ENCODE measurements at places on chromosomes 1 and 21. TPM values are rescaled to one million over a fixed set of nuclear protein-coding genes. Genes with fewer than 3 reads are reported as not detected.
A peak's percentile ranks its signal among the peaks of the same experiment; 100 is the strongest.

- peak; percentile 69 for DNase-seq
These were observed at the start of gene CIART for GRCh38 chr1:150281758-150282557. TSS of gene CIART (plus strand) at chr1:150282554. CDS start at chr1:150283268, 714 bp downstream.

- no peak for DNase-seq
These were observed 157.2 kb upstream of the NFIA start for GRCh38 chr1:60924964-60925798.

Gene ACTN2
- not detected for total RNA-seq

DNA sequence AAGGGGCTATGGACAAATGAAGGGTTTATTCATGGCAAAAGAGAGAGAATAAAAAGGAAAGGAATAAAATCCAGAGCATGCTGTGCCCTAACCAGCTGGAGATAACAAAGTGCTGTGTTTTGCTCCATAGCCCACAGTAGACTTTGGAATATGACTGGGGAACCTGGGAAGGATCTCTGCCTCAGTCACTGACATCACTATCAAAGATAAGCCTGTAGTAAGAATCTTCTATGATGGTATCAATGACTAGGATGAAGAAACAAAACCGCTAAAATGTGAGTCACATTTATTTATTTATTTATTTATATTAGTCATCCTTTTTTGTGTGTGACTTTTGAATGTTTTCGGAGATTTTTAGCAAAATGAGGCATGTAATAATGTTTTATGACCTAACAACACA lies 56.3 kb downstream of the NVL start:
- DNase-seq, result no peak

GRCh38 chr1:205444931-205445645 lies 10.8 kb downstream of the BLACAT1 start:
- no peak for DNase-seq

Gene CITED4
- 5.0 TPM for total RNA-seq

Gene CFAP298
- 54.6 TPM for total RNA-seq

Gene TRPM2
- 15.2 TPM for total RNA-seq

- no peak for DNase-seq
These were observed 107.7 kb downstream of the MAB21L3 start for GRCh38 chr1:116218922-116219321.

DNA sequence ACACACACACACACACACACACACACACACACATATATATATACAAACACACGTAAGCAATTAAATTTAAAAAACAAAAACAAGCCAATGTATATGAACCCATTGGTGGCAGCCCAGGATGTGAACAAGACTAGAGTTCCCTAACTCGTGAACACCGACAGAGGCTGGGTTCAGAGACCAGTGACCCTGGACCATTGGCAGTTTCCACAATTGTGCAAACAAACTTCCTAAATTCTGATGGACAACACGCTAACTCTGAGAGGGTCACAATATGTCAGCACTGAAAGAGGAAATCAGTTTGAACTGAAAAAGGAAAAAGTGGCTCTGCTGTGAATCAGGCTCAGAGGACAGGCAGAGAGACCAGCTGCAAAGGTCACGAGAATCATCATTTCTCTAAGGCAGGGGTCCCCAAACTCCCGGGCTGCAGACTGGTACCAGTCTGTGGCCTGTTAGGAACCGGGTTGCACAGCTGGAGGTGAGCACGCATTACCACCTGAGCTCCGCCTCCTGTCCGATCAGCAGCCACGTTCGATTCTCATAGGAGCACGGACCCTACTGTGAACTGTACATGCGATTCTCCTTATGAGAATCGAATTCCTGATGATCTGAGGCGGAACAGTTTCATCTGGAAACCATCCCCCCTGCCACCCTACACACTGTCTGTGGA lies 50.5 kb upstream of the ERO1B start:
- DNase-seq, result no peak

GRCh38 chr1:175364424-175365076 lies 172.0 kb upstream of the KIAA0040 start:
- no peak for DNase-seq

DNA sequence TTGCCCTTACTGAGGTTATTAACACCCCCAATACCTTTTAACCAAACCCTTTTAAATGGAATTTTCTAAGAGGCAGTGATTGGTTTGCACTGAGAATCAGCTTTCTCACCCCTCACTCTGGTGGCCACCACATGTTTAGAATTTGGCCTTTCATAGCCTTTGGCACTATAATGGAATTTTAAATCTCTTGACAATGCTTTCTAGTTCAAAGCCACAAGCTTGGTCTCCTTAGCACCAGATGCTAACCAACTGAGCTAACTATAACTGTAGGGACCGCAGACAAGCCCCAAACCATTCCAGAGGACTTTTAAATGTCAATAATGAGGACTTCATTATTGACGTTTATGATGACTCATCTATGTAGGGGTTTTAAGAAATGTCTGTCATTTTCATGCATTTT lies 238.7 kb upstream of the SNX7 start:
- no peak for DNase-seq

DNA sequence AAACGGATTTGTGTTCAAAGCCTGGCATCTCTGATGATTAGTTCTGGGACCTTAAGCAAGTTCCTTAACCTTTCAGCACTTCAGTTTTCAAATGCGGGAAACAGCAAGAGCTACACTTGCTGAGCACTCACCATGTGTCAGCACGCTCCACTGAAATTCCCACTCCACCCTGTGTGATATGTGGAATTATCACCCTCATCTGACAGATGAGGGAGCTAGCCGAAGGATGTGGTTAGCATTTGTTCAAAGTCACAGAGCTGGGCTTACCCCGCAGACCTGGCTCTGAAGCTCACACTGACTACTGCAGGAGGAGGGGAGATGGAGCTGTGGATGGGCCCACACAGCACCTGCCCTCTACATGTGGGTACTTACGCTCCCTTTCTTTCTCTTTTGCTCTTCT lies 29.1 kb downstream of the IL12RB2 start:
- peak; percentile 64 for DNase-seq

Gene LRRC39
- 0.36 TPM for total RNA-seq

DNA sequence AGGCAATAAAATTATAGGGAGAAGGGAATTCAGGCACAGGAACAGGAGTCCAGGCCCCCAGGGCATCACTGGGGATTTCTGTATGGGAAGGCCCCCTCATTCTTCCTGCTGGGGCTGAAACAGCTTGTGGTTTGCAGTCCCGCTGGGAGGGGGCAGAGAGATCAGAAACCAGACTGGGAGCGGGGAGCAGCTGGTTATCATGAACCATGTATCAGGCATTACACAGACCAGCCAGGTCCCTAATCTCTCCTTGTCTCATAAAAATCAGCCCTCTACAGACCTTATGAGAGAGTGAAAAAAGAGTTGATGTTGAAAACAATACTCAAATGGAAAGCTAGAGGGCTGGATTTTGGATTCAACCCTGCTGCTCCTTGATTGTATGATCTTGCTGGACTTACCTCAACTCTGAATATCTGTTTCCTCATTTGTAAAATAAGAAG lies 93.4 kb upstream of the F3 start:
- no peak for DNase-seq

- DNase-seq, result no peak
These were observed 3.5 kb upstream of the UTS2 start for GRCh38 chr1:7856345-7856744.
